ENCODE measurements at places on chromosomes 16 and 17. TPM values are rescaled to one million over a fixed set of nuclear protein-coding genes. Genes with fewer than 3 reads are reported as not detected.

The TBC1D3L gene
- 14.8 TPM for total RNA-seq

The ZNF267 gene
- 76.4 TPM for total RNA-seq

The CMTM1 gene
- 11.5 TPM for total RNA-seq

The RRAD gene
- total RNA-seq, result 0.48 TPM

The TMEM235 gene
- not detected for total RNA-seq

The AARS1 gene
- total RNA-seq, result 165 TPM

The EFCAB5 gene
- total RNA-seq, result 0.24 TPM

The SPATA22 gene
- not detected for total RNA-seq

The MLX gene
- 38.4 TPM for total RNA-seq

- H3K4me3 ChIP-seq, result no peak overlapping the region
- no peaks in the 10 kb centered on the region for H3K27me3 ChIP-seq
- DNase-seq, result no peak
- H3K36me3 ChIP-seq, result no peaks in the 10 kb centered on the region
Observed at GRCh38 chr17:63949576-63950250, 17.6 kb upstream of the CD79B start.

- H3K36me3 ChIP-seq, result peaks cover 40% of the 10 kb centered on the region
- DNase-seq, result no peak
- no peaks in the 10 kb centered on the region for H3K4me1 ChIP-seq
- no peak overlapping the region for H3K4me3 ChIP-seq
Observed at GRCh38 chr16:89805136-89805905, 11.1 kb downstream of the FANCA start.

GRCh38 chr17:73188011-73188410 is 4.8 kb upstream of the COG1 start:
- H3K4me1 ChIP-seq, result peaks cover 6% of the 10 kb centered on the region
- DNase-seq, result no peak
- H3K4me3 ChIP-seq, result no peak overlapping the region
- H3K27ac ChIP-seq, result no peak overlapping the region
- no peaks in the 10 kb centered on the region for H3K27me3 ChIP-seq

GRCh38 chr17:5128905-5129535 is 13.2 kb downstream of the USP6 start:
- DNase-seq, result no peak
- no peak overlapping the region for H3K4me3 ChIP-seq
- H3K4me1 ChIP-seq, result no peaks in the 10 kb centered on the region

GRCh38 chr16:75188832-75189477 is 18.0 kb downstream of the CTRB2 start:
- no peak overlapping the region for H3K27ac ChIP-seq
- H3K4me3 ChIP-seq, result no peak overlapping the region
- H3K4me1 ChIP-seq, result no peaks in the 10 kb centered on the region
- DNase-seq, result no peak

DNA sequence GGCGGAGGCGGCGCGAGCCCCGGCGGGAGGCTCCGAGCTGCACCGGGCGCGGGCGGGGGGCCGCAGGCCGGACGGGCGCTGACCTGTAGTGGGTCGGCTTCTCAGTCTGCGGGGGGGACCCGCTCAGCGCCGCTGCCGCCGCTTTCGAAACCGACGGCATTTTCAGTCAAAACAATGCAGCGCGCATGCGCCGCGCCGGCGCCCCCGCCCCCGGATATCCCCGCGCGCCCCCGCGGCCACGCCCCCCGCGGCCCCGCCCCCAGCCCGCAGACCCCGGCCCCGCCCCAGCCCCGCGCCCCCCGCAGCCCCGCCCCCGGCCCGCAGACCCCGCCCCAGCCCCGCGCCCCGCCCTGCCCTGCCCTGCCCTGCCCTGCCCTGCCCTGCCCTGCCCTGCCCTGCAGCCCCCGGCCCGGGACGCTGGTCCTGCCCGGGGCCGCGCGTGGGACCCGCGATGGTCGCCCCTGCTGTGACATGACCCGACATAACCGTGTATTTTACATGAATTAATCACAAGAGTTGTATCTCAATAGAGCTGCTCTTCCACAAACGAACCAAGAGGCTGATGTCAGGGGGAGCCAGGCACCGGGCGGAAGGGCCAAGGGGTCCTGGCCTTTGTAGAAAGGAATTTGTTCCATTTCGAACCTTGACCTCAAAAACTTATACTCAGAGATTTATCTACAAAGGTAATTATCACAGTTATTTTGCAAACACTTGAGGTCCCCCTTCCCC is at the start of gene UNKL:
Gene UNKL (minus strand): TSS at position 173 of the 729 bp plus-strand sequence. CDS start 13 bp downstream, at position 160.
- no peaks in the 10 kb centered on the region for H3K36me3 ChIP-seq
- H3K27ac ChIP-seq, result peak within 1 kb of the TSS; percentile 80
- peak; percentile 89 for DNase-seq
- H3K4me3 ChIP-seq, result peak within 1 kb of the TSS; percentile 83

- H3K4me3 ChIP-seq, result no peak overlapping the region
- H3K27ac ChIP-seq, result no peak overlapping the region
- H3K27me3 ChIP-seq, result peaks cover 10% of the 10 kb centered on the region
- no peak for DNase-seq
Observed at GRCh38 chr16:25713785-25714570, 22.2 kb downstream of the HS3ST4 start.

DNA sequence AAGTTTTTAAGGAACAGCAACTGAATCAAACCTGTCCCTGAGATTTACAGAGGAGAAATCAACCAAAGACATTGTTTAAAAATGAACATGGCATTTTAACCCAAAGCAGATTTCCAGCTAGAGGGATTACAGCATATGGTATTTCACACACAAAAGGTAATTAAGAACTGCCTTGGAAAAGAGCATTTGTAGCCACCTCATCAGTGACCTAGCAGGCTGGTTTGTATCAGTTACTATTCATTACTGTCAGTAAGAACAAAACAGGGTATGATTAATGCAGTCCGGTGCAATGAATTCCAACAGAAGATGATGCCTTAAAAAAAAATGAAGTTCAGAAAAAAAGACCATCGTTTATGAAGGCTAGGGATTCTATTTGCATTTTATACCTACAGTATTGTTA is 219.9 kb downstream of the CHD9NB start:
- H3K4me3 ChIP-seq, result no peak overlapping the region
- no peaks in the 10 kb centered on the region for H3K4me1 ChIP-seq
- H3K36me3 ChIP-seq, result no peaks in the 10 kb centered on the region
- H3K27ac ChIP-seq, result no peak overlapping the region
- H3K27me3 ChIP-seq, result peaks cover 2% of the 10 kb centered on the region

- peaks cover 5% of the 10 kb centered on the region for H3K4me1 ChIP-seq
- no peak overlapping the region for H3K27ac ChIP-seq
- H3K27me3 ChIP-seq, result no peaks in the 10 kb centered on the region
- H3K36me3 ChIP-seq, result no peaks in the 10 kb centered on the region
Observed at GRCh38 chr17:80006339-80006720, 29.3 kb downstream of the TBC1D16 start.

- H3K27ac ChIP-seq, result no peak overlapping the region
- no peaks in the 10 kb centered on the region for H3K36me3 ChIP-seq
- H3K4me1 ChIP-seq, result peaks cover 1% of the 10 kb centered on the region
- DNase-seq, result no peak
- no peak overlapping the region for H3K4me3 ChIP-seq
Observed at GRCh38 chr17:40926341-40926740, 11.1 kb downstream of the KRT23 start.

GRCh38 chr17:351449-351738 is 1.2 kb downstream of the RPH3AL start:
- H3K27me3 ChIP-seq, result no peaks in the 10 kb centered on the region
- no peak overlapping the region for H3K27ac ChIP-seq
- no peak for DNase-seq
- H3K4me1 ChIP-seq, result no peaks in the 10 kb centered on the region
- no peak overlapping the region for H3K4me3 ChIP-seq
- H3K36me3 ChIP-seq, result peaks cover under 1% of the 10 kb centered on the region

DNA sequence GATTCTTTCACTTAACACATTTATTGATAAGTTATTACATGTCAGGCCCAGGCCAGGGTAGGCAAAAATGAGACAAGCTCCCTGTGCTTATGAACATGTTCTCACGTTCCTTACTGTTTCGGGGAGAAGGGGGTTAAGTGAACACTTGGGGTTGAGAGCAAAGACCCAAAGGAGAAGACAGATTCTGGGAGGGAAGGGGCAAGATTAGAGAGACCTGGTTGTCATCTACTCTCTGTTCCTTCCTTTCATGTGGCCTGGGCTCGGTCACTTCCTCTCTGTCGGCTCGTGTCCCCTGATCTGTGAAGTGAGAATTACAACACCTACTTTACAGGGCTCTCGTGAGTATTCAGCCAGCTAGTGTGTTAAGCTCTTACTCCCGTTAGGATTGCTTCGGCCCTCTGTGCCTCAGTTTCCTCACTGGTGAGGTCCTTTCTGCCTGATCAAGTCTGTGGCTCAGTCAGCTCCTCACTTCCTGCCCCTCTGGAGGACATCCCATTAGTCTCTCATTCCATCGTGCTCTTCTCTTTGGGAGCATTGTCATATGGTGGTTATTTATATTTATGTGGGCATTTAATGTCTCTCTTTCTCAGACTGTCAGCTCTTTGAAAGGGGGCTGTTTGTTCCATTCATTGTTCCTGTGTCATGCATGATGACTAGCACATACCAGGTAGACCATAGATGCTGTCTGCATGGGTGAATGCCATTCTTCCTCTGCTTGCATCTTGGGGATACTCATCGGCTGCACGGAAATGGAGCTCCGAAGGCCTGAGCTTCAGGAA is 38.9 kb downstream of the PLCG2 start:
- H3K4me1 ChIP-seq, result peaks cover 6% of the 10 kb centered on the region
- H3K4me3 ChIP-seq, result no peak overlapping the region
- peaks cover 2% of the 10 kb centered on the region for H3K27me3 ChIP-seq
- no peaks in the 10 kb centered on the region for H3K36me3 ChIP-seq
- no peak for DNase-seq
- H3K27ac ChIP-seq, result no peak overlapping the region

GRCh38 chr17:21535686-21536375 is 156.5 kb upstream of the KCNJ18 start:
- no peak for DNase-seq
- H3K27ac ChIP-seq, result no peak overlapping the region
- H3K4me1 ChIP-seq, result peaks cover 33% of the 10 kb centered on the region
- H3K27me3 ChIP-seq, result no peaks in the 10 kb centered on the region
- peaks cover 44% of the 10 kb centered on the region for H3K36me3 ChIP-seq

GRCh38 chr17:75803883-75804282 is 19.3 kb downstream of the UNK start:
- H3K27ac ChIP-seq, result no peak overlapping the region
- H3K4me3 ChIP-seq, result no peak overlapping the region
- H3K4me1 ChIP-seq, result peaks cover 13% of the 10 kb centered on the region
- peaks cover 4% of the 10 kb centered on the region for H3K36me3 ChIP-seq
- no peak for DNase-seq
- H3K27me3 ChIP-seq, result no peaks in the 10 kb centered on the region

DNA sequence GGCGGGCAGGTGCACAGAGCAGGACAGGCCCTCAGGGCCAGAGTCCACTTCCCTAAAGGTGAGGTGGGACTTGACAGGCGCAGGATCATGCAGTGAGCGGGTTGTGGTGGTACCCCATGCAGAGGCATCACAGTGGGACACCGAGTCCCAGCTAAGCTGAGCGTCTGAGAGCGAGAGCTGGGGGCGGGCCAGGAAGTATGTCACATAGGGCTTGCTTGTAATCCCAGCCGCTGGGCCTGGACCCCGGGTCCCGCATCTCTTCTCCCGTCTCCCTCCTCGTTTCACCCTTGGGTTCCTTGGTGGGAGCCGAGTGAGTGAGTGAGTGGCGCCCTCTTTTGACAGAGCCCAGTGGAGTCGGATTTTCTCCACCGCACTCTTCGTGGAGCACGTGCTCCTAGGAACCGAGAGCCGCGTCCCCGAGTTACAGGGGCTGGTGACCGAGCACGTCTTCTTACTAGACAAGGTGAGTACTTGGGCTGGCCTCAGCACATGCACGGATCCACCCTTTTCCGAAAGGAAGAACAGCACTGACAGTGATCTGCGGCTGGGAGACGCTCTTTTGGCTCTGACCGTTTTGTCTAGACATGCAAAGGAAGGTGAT is 50.8 kb upstream of the ENDOV start:
- no peak overlapping the region for H3K4me3 ChIP-seq
- DNase-seq, result no peak

DNA sequence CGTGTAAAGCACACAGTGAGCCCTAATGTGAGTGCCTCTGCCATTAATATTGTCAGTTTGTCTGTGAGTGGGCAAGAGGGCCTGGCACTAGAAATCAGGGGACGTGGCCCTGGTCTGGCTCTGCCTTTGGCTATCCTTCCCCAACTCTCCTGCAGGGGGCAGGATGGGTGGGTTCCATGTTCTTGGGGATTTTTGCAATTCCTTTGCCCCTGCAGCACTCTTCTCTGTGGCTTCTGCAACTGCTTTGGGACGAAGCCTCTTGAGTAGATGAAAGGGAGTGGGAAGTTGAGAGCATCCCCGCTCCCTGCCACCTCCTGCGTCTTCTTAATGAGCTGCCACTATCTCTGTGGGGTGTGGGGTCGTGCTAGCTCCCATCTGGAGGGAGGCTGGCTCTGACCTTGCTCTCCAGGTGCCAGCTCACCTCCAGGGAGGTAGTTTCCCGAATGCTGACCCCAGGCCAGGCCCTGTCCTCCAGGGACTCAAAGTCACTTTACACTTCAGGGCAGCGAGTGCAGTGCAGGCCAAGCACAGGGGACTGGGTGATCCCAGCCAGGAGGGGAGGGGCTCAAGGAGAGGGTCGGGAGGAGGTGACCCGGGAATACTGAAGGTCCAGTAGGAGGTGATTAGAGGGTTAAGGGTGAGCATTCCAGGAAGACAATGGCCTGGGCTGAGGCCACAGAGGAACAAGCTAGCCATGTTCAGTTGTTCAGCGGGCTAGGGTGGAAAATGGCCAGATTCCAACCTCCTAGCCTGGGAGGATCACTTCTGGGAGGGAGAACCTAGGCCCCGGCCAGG is 121.0 kb upstream of the NLRP1 start:
- peaks cover 11% of the 10 kb centered on the region for H3K27me3 ChIP-seq
- peak; percentile 25 for DNase-seq
- H3K36me3 ChIP-seq, result no peaks in the 10 kb centered on the region
- no peaks in the 10 kb centered on the region for H3K4me1 ChIP-seq

DNA sequence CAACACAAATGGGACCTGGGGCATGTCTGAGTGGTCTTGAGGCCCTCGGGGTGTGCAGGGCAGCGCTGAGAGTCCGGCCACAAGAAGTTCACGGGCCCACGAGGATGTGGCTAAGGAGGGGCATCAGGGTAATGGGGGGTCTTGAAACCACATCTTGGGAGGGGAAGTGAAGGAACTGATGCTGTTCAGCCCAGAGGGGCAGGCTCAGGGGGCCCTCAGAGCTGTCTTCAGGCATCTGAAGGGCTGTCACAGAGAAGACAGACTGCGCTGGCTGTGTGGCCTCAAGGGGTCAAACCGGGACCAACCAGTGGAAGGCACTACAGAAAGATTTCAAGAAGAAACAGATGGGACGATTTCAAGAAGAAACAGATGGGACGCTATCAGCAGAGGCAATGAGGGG is 45.1 kb downstream of the ZNF423 start:
- no peak overlapping the region for H3K4me3 ChIP-seq
- H3K4me1 ChIP-seq, result no peaks in the 10 kb centered on the region
- H3K36me3 ChIP-seq, result no peaks in the 10 kb centered on the region
- H3K27me3 ChIP-seq, result no peaks in the 10 kb centered on the region

- no peak overlapping the region for H3K27ac ChIP-seq
- no peak overlapping the region for H3K4me3 ChIP-seq
- DNase-seq, result peak; percentile 25
- peaks cover 10% of the 10 kb centered on the region for H3K27me3 ChIP-seq
- no peaks in the 10 kb centered on the region for H3K36me3 ChIP-seq
Observed at GRCh38 chr17:57178839-57179238, 77.5 kb upstream of the MSI2 start.

GRCh38 chr16:85659805-85660511 is 28.8 kb downstream of the GINS2 start:
- peak; percentile 80 for DNase-seq
- no peak overlapping the region for H3K4me3 ChIP-seq
- peaks cover 15% of the 10 kb centered on the region for H3K36me3 ChIP-seq

- H3K27ac ChIP-seq, result no peak overlapping the region
- peak; percentile 25 for DNase-seq
- no peaks in the 10 kb centered on the region for H3K27me3 ChIP-seq
- H3K36me3 ChIP-seq, result peaks cover 11% of the 10 kb centered on the region
- peaks cover 20% of the 10 kb centered on the region for H3K4me1 ChIP-seq
Observed at GRCh38 chr17:80992077-80992947, 671 bp downstream of the CHMP6 start.
